ENCODE measurements at places on chromosomes 4 and X.

DNA sequence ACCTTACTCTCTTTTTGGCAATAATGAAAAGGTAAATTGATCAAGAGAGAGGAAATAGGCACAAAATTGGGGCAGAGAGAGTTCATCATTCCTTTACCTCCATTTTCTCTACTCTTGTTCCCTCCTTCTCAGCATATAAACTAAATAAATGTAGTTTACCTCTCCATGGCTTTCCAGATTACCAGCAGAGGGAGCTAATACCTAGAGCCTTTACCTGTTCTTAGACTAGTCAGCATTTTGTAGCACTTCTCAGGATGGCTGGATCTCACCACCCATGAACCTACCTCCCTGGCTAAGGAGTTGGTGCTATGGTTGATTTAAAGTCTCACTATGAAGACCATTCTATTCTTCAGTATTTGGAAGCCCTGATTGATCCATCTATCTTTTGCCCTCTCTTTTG lies 15.7 kb downstream of the OFD1 start:
- DNase-seq = peak; percentile 67

DNA sequence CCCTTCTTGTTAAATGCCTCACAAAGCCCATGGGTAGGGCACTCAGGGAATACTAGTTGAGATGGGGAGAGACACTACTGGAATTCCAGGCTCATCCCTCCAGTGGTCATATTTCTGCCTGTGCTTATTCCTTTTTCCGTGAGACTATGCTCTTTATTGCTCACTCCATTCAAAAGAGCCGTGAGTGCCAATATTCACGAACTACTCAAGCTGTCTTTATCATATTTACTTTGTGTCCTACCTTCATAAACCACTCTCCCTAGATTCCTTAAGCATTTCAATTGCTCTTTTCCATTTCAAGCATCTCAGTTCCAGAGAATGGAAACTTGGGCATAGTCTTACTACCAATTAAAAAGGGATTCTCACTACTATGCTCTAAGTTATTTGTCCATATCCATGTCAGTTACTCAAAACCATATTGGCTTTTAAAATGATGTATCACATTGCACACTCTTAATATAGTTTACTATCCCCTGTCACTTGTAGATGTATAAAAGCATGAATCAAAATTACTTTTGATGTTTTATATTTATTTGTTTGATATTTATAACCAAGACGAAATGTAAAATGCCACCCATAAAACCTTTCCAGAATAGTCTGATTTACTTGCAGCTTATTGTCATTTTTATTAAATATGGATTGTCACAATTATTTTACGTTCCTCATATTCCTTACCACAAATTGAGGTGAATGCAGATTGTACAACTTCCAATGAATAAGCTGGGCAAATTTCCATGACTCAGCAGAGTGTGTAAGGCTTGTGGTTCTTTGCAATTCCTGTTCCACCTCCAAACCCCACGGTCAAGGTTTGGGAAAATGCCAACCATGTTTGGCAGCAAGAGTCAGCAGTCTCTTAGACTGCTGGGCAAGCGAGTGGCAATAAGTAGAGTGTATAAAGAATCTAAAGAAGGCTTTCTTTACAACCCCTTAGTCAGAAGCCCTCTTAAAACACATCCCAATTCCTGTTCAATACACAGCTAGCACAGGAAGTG lies 24.4 kb downstream of the ENOX2 start:
- peak; percentile 88 for DNase-seq

DNA sequence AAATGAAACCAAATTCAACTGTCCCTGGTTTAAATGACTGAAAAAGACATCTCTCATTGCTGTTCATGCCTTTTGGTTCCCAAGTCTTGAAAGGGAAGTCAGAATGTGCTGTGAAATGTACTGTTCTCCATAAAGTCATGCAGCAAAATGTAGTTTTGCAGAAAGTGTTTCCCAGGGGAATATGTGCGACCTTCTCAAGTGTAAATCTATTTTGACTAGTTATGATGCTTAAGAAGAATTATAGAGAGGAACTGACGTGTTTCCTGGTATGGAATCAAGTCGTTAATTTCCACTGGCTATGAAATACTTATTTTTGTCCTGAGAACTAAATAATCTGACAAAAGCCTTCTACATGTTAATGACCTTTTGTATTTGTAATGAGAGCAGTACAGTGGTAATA lies 223.1 kb downstream of the CLCN4 start:
- DNase-seq = no peak

- no peak for DNase-seq
These were observed 27.1 kb upstream of the MAPK10 start for GRCh38 chr4:86386817-86387415.

GRCh38 chr4:48270951-48271473 lies 1.4 kb upstream of the TEC start:
- DNase-seq = no peak

DNA sequence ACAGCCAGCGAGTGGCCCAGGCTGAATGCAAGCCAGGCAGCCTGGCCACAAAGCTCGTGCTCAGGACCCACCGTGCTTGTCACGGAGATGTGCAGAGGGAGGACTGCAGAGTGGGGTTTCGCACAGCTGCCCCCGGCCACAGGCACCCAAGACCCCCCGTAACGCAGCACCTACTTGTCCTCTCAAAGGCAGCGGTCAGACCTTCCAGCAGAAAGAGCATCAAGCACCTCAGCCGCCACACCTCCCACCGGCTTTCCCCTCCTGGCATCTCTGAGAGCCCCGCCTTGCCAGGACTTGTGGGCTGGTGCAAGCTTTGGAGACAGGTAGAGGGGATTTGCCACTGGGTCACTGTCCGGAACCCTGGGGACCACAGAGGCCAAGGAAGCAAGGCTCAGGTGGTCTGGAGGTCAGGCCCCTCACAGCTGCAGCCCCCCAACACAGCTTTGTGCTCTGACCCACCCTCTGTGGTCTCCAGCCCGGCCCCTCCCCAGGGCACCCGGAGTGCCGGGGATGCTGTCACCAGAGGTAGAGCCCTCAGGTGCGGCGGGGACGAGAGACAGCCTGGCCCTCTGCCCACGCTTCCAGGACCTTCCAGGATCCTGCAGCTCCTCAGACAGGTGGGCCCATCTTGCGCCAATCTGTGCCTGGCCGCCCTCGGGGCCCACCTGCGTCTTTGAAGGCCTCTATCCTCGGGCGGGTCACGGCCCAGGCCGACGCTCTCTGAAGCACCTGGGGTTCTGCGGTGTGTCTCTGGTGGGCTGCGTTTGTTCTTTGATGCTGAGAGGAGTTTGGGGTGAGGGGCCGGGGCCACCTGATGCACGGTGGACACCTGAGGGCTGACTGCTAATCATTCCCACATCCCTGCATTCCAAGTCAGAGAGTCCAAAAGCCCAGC lies 34.4 kb upstream of the HMX1 start:
- no peak for DNase-seq

- DNase-seq = peak; percentile 84
These were observed 80.3 kb upstream of the LSM6 start for GRCh38 chr4:146095091-146095690.

GRCh38 chrX:136906921-136907510 lies 26.5 kb upstream of the RBMX start:
- no peak for DNase-seq

GRCh38 chr4:141473026-141473540 lies 163.3 kb upstream of the IL15 start:
- DNase-seq = no peak

DNA sequence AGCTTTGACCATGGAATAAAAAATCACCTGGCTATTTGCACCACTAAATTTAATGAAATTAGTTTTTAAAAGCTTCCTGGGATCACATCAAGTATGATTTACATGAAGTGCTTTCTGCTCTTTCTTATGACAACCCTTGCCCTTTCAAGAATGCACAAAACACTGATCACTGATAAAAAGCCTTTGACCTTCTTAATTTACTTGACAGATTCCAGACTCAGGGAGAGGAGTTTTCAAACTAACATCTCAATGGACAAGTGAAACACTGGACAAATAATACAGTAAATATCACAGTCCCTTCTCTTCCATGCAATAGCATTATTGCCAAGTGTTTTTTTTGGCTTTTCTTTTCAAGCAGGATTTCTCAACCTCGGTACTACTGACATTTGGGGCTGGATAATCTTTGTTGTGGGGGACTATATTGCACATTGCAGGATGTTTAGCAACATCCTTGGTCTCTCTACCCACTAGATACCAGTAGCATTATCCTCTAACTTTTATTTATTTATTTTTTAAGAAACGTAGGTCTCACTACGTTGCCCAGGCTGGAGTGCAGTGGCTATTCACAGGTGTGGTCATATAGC lies 86.3 kb downstream of the ZNF827 start:
- DNase-seq = peak; percentile 52
